ENCODE measurements at places on chromosomes 1 and 21. TPM values are rescaled to one million over a fixed set of nuclear protein-coding genes. Genes with fewer than 3 reads are reported as not detected.
A peak's percentile ranks its signal among the peaks of the same experiment; 100 is the strongest.

SLAMF6 gene
- total RNA-seq, result not detected

TEDDM1 gene
- total RNA-seq, result not detected

OR2T2 gene
- total RNA-seq, result not detected

RAB13 gene
- 50.7 TPM for total RNA-seq

KIF14 gene
- 0.13 TPM for total RNA-seq

RBM11 gene
- 0.30 TPM for total RNA-seq

DNA sequence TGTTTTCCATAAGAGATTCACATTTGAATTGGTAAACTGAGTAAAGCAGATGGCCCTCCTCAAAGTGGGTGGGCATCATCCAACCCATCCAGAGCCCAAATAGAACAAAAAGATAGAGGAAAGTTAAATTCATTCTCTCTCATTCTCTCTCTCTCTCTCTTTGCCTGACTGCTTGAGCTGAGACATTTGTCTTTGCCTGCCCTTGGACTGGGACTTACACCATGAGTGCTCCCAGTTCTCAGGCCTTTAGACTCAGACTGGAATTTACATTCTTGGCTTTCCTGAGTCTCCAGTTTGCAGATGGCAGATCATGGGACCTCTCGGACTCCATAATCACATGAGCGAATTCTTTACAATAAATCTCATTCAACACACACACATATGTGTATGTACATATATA is 69.6 kb downstream of the RGS13 start:
- no peak for ATAC-seq

- no peak for ATAC-seq
These were observed 45.5 kb downstream of the RABGAP1L start for GRCh38 chr1:174204697-174205308.

DNA sequence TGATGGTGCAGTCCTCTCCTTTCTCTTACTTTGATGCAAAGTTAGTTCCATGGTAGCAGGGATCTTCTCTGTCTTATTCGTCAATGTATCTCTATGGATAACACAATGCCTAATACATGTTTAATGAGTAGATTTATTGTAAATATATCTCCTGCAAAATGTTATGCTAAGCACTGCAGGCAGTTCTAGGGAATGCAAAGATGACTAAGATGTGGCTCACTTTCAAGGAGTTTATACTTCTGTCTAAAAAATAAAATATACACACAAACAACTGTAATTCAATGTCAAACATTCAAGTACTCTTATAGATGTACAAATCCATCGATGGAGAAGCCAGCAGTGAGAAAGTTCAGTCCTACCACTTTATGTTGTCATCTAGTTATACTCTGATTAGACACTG is 194.3 kb downstream of the KCTD3 start:
- ATAC-seq, result no peak

DNA sequence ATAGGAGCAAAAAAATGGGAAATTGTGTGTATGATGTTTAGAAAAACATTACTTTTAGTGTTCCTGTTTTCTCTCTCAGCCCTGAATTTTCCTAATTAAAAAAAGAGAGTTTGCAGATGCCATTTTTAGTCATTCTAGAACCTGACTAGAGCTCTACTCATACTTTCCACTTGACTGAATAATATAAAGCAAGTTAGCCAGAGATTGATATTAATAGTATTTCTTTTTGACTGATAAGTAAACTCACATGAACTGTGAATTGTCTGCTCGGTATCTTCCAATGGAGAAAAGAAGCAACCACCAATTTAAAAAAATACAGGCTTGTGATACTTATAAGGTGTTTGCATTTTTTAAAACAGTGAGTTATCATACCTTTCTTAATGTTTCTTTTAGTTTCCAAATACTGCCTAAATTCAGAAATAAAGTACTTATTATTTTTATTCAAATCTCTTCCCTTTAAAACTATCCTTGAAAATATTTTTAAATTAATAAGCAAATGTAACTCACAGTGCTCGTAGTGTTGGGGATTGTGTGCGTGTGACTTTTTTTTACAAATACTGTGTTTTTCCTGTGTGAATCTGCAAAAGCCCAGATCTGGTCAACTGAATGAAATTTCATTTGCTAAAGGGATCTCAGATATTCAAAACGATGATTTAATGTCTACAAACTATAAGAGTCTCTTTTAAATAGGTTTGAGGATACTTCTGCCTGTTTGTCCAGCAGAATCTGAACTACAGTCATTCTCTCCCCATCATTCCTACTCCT is 9.8 kb downstream of the RAP1A start:
- ATAC-seq, result no peak

- no peak for ATAC-seq
These were observed 3.0 kb downstream of the GLUL start for GRCh38 chr1:182388392-182389134.

DNA sequence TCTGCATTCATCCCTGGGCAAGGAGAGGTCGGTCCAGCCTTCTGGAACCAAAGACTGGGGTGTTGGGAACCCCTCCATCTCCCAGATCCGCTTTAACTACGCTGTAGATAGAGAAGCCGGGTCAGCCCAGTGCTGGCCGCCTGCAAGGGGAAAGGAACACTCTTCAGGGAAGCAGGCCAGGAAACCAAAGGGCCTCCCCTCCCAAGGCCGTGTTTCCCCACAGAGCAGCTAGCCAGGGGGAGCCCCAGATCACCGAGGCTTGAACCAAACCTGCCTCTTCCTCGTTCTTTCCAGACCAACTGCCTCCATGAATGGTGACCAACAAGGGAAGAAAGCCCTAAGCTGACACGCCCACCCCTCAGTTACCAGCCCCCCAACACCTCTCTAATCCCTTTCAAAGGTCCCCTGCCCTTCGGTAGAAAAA is 1.2 kb upstream of the CHD5 start:
- ATAC-seq, result no peak

GRCh38 chr1:59498640-59499039 is 201.7 kb downstream of the FGGY start:
- ATAC-seq, result peak; percentile 25

GRCh38 chr1:153597206-153597605 is 15.7 kb downstream of the S100A16 start:
- no peak for ATAC-seq

- peak; percentile 86 for ATAC-seq
These were observed 8.2 kb downstream of the UQCRHL start for GRCh38 chr1:15799004-15799867.

- ATAC-seq, result no peak
These were observed 61.0 kb downstream of the VPS13D start for GRCh38 chr1:12290828-12291227.

- ATAC-seq, result peak; percentile 85
These were observed 30.4 kb downstream of the APP start for GRCh38 chr21:26140164-26140579.

- ATAC-seq, result no peak
These were observed 35.0 kb upstream of the FAM89A start for GRCh38 chr1:231075020-231075419.

DNA sequence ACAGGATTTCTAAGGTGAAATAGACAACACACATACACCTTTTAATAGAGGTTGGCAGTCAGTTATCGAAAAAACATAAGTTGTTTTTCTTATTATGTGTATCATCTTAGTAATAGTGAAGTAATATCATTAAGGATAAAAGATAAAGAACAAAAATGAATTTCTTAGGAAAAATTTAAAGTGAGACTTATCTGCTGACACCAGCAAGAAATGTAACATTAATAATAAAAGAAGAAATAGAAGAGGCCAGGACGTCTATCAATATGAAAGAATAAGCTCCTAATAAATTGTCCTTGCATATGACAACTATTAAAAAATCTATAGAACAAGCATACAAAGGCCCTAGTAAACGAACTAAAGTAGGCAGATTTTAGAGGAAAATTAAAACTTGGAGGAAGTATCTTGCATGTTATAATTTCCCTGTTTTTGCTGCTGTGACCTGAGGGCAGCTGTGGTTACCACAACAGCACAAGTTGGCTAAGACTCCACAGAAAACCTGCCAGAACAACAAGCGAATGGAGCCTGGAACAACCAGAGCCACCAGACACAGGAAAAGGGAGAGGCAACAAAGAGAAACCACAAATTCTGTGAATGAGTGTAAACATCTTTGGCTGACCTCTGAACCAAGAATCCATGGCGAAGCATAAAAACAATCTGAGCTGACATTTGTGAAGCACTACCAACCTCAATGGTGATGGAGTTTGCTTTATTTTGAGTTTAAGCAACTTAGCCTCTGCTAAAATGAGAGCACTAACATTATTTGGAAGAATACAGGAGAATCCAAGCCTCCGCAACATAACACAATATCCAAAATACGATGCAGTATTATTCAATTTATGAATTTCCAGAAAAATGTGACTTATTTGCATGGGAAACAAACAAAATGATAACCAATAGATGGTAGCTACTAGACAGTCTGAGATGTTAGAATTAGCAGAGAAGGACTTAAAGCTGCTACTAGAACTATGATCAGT is 207.5 kb downstream of the KCNT2 start:
- peak; percentile 74 for ATAC-seq

DNA sequence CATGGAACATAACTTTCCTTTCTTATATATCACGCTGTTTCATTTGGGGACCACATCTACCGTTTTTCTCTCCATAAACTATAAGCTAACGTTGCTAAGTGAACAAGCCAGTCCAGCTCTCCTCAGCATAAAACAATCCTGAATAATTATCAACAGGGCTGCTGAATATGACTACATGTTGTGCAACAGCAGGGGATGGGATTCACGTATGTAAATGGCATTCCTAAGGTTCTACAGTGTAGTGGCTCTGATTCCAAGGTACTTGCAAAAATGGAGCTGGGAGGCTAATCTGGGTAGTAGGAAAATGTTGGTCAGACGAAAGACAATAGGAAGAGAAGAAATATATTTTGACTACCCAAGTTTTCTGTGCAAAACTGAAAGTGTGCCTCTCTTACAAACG is 262.8 kb downstream of the RWDD3 start:
- no peak for ATAC-seq

- ATAC-seq, result no peak
These were observed 8.5 kb downstream of the PRDM2 start for GRCh38 chr1:13708380-13708982.

DNA sequence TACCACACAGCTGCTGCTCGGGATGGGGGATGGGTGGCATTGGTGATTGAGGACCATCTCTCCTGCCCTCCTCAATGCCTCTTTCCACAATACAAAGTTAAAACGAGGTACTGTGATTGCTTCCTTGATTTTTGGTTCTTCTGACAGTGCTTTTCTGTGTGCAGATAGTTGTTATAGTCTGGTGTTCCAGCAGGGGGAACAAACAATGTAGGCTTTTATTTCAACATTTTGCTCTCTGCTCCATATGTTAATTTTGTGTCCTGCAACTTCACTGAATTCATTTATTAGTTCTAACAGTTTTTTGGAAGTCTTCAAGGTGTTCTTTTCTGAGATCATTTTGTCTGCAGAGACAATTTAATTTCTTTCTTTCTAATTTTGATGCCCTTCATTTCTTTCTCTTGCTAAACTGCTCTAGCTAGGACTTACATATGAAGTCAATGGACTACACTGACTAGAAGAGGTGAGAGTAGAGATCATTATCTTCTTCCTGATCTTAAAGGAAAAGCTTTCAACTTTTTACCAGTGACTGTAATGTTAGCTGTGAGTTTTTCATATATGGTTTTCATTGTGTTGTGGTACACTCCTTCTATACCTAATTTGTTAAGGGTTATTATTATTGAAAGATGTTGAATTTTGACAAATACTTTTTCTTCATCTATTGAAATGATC is 45.4 kb downstream of the TNFSF18 start:
- no peak for ATAC-seq

GRCh38 chr1:242139442-242139841 is 140.5 kb upstream of the MAP1LC3C start:
- no peak for ATAC-seq

- ATAC-seq, result no peak
These were observed 2.2 kb downstream of the PAQR6 start for GRCh38 chr1:156245451-156246232.

DNA sequence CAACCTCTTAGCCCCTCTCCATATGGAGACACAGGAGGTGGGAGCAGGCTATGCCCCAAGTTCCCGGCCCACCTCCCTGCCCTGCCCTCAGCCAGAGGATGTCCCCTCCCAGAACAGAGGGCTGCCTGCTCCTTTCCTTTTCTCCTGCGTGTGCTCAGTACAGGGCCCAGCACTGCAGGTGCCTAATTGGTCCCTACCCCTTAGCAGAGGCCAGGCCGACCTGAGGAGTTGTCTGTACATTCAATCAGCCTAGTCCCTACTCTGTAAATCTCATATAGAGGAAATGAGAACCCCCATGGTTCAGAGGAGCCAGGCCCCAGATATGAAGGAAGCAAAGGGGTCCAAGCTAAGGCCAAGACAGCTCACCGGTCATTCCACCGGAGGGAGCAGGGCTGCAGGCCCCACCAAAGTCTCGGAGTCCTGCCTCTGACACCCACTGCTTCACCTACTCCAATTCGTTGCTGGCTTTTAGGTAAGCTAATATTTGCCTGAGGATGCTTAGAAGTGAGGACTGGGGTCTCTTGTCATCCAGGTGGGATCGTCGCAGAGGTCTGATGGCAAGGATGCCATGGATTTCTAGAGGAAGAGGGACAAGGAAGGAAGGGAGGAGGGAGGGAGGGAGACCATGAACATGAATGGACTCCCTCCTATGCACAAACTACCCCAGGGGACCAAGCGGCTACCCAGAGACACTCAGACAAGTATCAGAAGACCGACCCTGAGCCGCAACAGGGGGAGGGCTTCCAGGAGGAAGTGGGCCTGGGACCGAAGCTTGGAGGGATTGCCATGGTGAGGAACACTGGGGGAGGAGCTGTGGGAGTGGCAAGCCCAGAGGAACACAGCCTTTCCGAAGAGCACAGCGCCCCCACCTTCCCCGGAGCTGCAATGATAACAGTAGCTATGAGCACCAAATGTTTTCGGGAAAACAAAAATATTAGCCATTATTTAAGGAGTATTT is 30.4 kb upstream of the FOXO6 start:
- no peak for ATAC-seq

GRCh38 chr1:66752671-66753371 is 562 bp downstream of the DYNLT5 start:
- ATAC-seq, result peak; percentile 19

- ATAC-seq, result no peak
These were observed 83.5 kb upstream of the VANGL1 start for GRCh38 chr1:115558275-115558674.

- ATAC-seq, result peak; percentile 86
These were observed at the start of gene DVL1 for GRCh38 chr1:1349256-1350012. Gene DVL1 (minus strand): TSS chr1:1349418. CDS start chr1:1349065, 353 bp downstream.

DNA sequence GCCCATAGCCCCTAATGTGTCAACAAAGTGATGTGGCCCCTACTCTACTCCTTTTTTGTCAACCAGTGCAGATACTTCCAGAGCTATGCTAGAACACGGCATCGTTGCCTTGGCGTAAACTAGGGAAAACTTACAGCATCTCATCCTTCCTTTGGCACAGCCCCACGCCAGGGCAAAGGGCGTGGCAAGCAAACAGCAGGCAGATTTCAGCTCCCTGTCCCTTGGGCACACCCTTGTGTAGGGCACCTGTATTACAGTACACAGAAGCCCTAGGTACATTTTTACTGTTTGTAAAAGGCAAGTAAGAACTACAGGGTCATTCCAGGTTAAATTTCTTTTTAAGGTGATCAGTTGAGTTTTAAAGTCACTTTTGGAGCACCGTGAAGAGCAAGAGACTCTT is 29.3 kb downstream of the PRDX6 start:
- ATAC-seq, result no peak

- ATAC-seq, result no peak
These were observed 364.7 kb downstream of the LMX1A start for GRCh38 chr1:164991763-164992314.

All from gastroesophageal sphincter (tissue), 4 donors.